ENCODE measurements at places on chromosomes 7 and 10. TPM values are rescaled to one million over a fixed set of nuclear protein-coding genes. Genes with fewer than 3 reads are reported as not detected.

- DNase-seq, result no peak
- no peak overlapping the region for H3K4me3 ChIP-seq
- H3K27me3 ChIP-seq, result peaks cover 44% of the 10 kb centered on the region
- H3K27ac ChIP-seq, result no peak overlapping the region
- H3K4me1 ChIP-seq, result no peaks in the 10 kb centered on the region
- no peaks in the 10 kb centered on the region for H3K36me3 ChIP-seq
Observed at GRCh38 chr7:44320141-44320540, 5.3 kb downstream of the CAMK2B start.

- H3K36me3 ChIP-seq, result no peaks in the 10 kb centered on the region
- DNase-seq, result no peak
- H3K27ac ChIP-seq, result no peak overlapping the region
- peaks cover 36% of the 10 kb centered on the region for H3K27me3 ChIP-seq
- H3K4me1 ChIP-seq, result peaks cover 4% of the 10 kb centered on the region
Observed at GRCh38 chr10:42867571-42867970, 85.0 kb downstream of the BMS1 start.

GRCh38 chr7:151905766-151906165, 28.9 kb upstream of the PRKAG2 start:
- H3K4me1 ChIP-seq, result no peaks in the 10 kb centered on the region
- no peak overlapping the region for H3K4me3 ChIP-seq
- H3K27me3 ChIP-seq, result peaks cover 19% of the 10 kb centered on the region
- DNase-seq, result no peak

DNA sequence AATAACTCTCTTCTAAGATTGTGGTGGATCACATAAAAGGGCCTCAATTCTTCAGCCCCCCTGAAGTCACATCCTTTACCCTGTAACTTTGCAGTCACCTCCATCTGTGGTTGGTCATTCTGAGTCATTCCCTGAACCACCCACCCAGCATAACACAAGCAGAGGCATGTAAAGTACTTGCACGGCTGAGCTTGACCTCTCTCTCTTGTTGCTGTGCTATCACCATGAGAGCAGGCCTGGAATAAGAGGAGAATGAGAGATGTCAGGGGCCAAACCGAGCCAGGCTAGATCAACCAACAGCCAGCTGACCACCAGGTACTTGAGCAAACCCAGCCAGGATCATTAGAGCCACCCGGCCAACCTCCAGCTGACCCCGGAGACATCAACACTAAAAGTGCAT, 13.5 kb upstream of the STK17A start:
- H3K27me3 ChIP-seq, result peaks cover 7% of the 10 kb centered on the region
- no peak overlapping the region for H3K4me3 ChIP-seq
- no peak overlapping the region for H3K27ac ChIP-seq
- H3K36me3 ChIP-seq, result no peaks in the 10 kb centered on the region
- DNase-seq, result peak; percentile 52

DNA sequence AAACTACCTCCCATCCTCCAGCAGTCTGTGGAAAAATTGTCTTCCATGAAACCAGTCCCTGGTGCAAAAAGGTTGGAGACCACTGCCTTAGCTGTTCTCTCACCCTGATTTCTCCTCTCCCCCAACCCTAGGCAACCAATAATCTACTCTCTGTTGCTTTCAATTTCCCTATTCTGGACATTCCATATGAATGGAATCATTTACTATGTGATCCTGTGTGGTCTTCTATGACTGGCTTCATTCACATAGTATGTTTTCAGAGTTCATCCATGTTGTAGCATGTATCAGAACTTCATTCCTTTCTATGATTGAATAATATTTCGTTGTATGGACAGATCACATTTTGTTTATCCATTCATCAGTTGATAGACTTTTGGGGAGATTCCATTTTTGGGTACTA, 38.3 kb upstream of the DLG5 start:
- no peaks in the 10 kb centered on the region for H3K27me3 ChIP-seq
- no peak for DNase-seq
- no peak overlapping the region for H3K4me3 ChIP-seq
- peaks cover 2% of the 10 kb centered on the region for H3K36me3 ChIP-seq
- H3K27ac ChIP-seq, result no peak overlapping the region
- no peaks in the 10 kb centered on the region for H3K4me1 ChIP-seq

DNA sequence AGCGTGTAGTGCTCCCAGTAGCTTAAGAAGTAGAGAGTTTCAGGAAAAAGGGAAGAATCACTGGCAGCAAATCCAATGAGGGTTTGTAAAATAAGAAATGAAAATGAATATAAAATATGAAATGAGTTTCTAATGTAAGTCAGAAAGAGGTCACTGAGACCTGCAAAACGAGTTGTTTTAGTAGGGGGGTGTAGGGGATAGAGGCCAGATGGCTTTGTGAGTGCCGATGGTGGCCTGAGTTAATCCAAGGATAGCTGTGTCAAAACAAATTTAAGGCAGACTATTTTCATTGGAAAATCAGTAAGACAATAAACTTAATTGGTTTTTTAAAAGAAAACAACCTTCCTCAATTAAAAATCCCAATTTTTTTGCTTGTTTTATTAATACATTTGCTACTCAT, 745 bp upstream of the ASB15 start:
- DNase-seq, result no peak
- H3K27ac ChIP-seq, result no peak overlapping the region
- H3K4me1 ChIP-seq, result no peaks in the 10 kb centered on the region
- no peaks in the 10 kb centered on the region for H3K36me3 ChIP-seq

Gene CYP3A4
- total RNA-seq, result not detected

Gene CNPY1
- not detected for total RNA-seq
